CD4-positive, alpha-beta T cell treated with Interleukin-21 for 1 hour (primary cell): ENCODE measurements at places on chromosomes 7 and 10.

DNA sequence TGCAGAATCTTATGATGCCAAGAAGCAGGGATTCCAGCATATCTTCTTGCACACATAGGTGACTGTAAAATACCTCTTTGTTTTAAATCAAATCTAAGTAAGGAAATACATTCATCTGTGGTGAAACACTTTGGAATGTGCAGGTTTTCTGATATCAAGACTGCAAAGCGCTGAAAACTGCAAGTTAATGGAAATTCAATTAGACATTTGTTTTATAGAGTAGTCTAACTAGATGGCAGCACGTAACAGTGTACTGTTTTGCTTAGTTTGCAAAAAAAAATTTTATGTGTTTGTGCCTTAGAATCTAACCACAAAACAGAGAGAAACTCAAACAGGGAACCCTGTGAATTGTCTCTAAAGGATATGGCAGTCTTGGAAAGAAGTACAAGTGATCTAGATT is 259.2 kb downstream of the HDAC9 start:
- DNase-seq, result no peak

DNA sequence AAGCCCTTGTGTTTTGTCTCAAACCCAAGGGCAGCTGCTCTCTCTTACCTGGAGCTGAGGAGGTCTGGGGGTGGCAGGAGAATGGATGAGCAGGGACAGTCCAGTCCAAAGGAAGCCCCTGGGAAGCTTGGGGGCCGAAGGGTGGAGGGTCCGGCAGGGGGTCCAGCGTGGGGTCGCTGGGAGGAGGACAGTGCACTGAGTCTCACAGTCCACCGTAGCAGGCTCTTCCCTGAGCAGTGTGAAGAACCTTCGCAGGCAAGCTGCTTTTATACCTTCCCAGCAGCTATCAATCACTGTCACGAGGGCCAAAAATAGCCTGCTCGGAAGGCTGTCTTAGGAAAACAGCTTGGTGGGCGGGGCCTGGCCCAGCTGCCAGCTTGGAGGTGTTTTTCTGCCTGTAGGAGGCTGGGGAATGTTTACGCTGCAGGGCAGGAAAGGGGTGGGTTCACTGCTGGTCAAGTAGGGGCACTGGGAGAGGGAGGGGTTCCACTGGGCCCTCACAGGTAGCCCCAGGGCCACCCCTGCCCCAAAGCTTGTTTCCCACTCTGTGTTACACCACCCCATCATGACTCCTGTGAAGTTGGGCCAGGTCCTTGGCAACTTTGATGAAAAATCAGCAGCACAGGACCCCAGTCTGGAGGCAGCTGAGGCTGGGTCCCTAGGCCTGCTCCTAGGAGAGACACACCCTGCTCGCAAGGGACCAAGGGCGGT is at the start of gene DEPP1:
Gene DEPP1, minus strand, starts transcription at position 240 of the 711 bp plus-strand sequence. CDS start 779 bp downstream, outside the sequence.
- DNase-seq, result no peak

DNA sequence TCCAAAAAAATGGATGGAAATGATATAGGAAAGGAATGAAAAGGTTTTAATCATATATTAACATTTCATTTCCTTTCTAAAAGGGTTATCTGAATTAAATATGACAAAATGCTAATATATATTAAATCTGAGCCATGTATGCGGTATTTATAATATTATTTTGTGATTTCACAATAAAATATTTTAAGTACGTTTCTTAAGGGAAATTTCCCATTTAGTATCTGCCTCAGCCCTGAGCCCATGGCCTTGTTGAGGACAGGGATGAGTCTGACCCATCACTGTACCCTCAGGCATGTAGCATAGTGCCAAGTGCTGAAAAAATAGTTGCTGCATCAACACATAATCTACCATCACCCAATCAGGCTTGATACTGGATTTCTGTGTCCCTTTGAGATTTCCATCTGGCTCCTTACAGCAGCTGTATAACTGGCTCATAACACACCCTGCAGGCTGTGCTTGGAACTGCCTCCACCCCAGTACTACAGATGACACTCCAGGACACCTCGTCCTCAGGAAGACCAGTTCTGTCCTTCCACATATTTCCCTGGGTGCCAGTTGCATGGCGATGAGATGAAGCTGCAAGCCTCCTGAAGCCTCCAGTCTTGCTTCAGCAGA is 59.4 kb upstream of the ASAH2 start:
- DNase-seq, result no peak

DNA sequence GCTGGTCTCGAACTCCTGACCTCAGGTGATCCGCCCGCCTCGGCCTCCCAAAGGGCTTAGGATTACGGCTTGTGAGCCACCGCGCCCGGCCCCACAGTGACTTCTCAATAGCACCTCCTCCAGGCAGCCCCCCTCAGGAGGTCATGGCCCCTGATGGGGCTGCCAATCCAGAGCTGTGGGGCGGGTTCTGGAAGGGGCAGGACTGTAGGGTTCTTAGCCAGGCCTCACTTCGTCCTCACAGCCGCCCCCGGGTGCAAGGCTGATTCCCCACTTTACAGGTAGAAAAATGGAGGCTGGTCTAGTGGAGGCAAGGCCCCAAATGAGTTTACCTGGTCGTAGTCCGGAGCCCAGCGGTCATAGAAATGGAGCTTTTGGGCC is 638 bp downstream of the METTL27 start:
- DNase-seq, result no peak

- no peak for DNase-seq
These were observed 231.2 kb upstream of the KCND2 start for GRCh38 chr7:120041798-120042197.
